ENCODE measurements at places on chromosomes 3 and 15.

GRCh38 chr3:129481766-129482332 lies 41.8 kb downstream of the IFT122 start:
- no peak for DNase-seq

GRCh38 chr3:12932754-12933153 lies 91.4 kb upstream of the RPL32 start:
- DNase-seq: no peak

DNA sequence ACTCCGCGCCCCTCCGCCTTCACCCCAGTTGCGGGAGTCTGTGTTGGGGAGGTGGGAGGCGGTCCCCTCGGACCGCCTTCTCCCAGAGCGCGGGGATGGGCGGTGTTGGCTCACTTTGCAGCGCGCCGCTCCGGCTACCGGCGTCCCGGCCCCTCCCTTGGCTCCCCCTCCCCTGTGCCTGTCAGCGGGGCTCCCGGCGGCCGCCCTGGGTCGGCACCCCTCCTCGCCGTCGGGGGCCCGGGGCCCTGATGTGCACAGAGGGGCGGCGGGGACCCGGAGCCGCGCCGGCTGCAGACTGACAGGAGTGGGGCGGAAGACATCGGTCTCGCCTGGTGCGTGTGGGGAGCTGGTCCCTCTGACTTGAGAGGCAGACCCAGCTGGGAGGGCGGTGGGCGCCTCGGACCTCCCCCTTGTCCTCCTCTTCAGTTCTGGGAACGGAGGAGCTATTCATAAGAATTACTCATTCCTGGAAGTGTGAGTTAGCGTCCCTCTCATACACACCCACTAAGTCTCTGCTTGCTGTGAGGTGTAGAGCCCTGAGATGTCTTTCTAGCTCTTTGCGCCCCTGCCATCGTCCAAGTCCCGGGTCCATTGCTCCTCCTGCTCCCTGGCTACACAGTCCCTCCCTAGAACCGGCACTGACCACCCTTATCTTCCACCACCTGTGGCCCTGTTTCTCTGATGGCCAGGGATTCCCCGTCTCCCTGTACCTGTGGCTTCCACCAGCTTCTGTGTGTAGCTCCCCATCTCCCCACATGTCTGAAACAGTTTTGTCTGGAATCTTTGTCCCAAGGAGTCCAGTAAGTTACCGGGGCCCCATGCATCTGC lies 42.3 kb upstream of the ROPN1 start:
- DNase-seq: peak; percentile 6

GRCh38 chr3:130712718-130713423 lies 33.8 kb downstream of the PIK3R4 start:
- DNase-seq: no peak

DNA sequence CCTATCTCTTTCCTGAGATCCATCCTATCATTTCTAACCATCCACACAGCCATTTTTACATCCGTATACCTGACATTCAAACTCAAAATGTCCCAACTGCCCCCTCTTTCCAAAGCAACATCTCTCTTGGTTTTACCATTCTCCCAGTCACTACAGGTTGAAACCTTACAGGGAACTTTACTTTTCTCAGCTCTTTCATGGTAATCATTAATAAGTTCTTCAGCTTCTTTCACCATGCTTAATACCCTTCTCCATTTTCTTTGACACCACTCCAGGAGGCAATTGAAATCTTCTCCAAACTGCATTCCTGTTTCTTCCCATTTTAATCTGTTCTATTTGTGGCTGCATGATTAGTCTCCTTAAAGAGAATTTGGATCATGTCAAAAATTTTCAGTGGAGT lies 352.5 kb downstream of the GAP43 start:
- DNase-seq: no peak

DNA sequence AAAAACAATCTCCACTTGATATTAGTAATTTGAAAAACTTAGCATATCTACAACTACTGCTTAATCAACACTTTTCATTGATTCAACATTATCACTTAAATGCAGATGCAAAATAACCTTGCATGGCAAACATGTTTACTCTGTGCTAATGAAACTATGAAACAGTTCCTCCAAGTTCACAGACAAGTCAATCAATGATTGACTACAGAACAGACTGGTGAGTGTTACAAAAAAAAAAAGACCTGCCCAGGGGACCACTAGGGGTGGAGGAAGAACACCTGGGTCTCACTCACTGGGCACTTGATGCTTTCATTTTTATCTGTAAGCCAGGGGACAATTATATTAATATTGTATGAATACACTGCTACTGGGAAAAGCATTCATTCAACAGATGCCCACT lies 4.3 kb upstream of the NR2C2 start:
- no peak for DNase-seq

- DNase-seq: no peak
These were observed 267.0 kb upstream of the CFAP20DC start for GRCh38 chr3:59316688-59317275.
